T-helper 1 cell (primary cell): ENCODE measurements at places on chromosomes 4 and X.

DNA sequence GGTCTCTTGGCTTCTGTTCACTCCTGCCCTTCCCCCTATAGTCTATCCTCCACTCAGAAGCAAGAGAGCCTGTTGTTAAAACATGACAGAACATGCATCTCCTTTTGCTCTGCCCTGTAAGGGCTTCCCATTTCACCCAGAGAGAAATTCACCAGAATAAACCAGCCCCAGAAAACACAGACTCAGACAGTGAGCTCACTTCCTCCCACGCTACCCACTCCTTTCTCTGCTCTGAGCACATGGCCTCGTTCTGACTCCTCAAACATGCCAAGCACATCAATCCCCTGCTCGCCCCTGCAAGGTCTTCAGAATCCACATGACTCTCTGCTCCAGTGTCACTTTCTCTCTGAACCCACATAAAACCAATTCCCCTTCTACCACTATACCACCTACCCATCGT lies 50.4 kb downstream of the MID1 start:
- no peak for DNase-seq

GRCh38 chrX:106341823-106342222 lies 173.7 kb downstream of the PWWP3B start:
- no peak for DNase-seq

DNA sequence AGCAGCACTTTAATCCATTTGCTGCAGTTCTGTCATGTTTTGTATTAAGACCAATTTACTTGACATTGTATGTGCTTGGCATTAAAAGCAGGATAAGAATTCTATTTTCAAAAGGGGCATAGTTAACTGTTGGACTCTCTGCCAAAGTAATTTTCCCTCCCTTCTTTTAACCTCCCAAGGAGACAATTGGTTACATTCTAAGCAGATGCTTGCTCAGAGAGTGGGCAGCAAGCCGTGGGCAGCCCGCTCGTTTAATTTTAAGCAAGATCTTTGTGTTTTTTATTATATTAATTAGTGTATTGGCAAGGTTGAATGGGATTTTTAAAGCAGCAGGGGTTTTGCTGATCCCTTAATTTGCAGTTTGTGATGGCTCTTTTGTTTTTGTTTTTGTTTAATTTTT lies 37.1 kb upstream of the KLHL8 start:
- DNase-seq = no peak

GRCh38 chrX:63283348-63283747 lies 67.8 kb downstream of the SPIN4 start:
- no peak for DNase-seq

GRCh38 chr4:97892592-97893266 lies 250.5 kb downstream of the STPG2 start:
- no peak for DNase-seq

DNA sequence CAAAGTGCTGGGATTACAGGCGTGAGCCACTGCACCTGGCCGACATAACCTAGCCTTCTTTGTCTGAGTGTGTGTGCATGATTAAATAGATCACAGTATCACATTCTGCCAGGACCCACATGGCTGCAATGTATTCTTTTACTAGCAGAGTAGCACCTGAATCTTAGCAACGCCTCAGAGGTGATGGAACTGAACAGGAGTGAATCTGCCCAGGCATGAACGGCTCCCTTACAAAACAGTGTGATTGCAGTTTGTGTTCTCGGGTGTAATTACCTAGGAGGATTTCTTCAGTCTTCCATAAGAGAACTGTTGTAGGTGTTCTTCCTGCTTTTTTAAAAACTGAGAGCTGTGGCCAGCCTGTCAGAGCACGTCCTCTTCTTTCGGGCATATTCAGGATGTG lies 122.7 kb upstream of the STS start:
- no peak for DNase-seq

- DNase-seq = no peak
Observed at GRCh38 chr4:6338175-6338950, 68.7 kb downstream of the WFS1 start.

DNA sequence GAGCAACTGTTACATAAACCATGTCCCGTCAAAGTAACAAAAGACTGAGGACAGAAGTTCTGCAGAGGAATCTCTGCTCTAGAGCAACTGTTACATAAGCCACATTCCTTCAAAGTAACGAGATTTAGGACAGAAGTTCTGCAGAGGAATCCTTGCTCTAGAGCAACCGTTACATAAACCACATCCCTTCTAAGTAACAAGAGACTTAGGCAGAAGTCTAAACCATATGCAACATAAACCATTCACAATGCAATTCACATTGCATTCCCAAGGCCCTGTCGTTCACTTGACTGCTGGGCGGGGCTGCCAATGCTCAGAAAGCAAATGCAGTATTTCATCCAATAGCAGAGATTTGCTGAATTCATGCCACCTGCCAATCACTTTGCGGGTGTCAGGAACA lies 124.4 kb upstream of the PUDP start:
- DNase-seq = no peak

- DNase-seq = no peak
Observed at GRCh38 chrX:8245411-8245810, 74.3 kb upstream of the VCX2 start.

- DNase-seq = no peak
Observed at GRCh38 chr4:44983083-44983482, 256.7 kb upstream of the GNPDA2 start.

DNA sequence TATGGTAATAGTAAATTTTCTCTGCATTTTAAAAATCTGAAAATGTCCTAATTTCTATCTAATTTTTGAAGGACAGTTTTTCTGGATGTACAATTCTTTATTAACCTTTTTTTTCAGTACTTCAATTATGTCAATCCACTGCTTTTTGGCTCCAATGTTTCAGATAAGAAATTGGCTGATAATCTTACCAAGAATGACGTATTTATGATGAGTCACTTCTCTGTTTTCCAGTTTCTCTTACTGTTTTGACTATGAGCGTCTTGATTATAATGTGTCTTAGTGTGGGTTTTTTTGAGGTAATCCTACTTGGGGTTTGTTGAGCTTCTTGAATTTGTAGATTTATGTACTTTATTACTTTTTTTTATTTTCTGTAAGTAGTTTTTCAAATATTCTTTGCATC lies 47.2 kb downstream of the UGT2B11 start:
- no peak for DNase-seq

DNA sequence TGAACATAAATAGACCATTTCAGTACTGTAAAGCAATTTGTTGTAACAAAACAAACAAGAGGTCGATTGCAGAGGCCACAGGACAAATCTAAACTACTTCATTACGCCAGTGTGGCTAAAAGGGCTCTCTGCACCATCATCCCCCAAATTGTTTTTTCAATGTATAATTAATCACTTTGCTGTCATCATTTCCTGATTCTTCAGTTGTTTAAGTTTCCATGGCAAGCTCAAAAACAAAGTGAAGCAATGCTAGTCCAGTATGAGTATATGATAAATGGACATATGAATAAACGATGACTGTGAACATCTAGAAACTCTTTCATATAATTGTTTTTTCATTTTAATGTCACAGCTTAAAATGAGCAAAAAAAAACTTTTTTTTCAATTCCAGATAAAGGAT lies 235.4 kb upstream of the FGF13 start:
- no peak for DNase-seq

- peak; percentile 9 for DNase-seq
Observed at GRCh38 chr4:177396352-177396751, 45.9 kb downstream of the AGA start.

- no peak for DNase-seq
Observed at GRCh38 chr4:52659722-52660261, 691 bp upstream of the USP46 start.

GRCh38 chr4:41537292-41537890 lies 566 bp upstream of the LIMCH1 start:
- no peak for DNase-seq

DNA sequence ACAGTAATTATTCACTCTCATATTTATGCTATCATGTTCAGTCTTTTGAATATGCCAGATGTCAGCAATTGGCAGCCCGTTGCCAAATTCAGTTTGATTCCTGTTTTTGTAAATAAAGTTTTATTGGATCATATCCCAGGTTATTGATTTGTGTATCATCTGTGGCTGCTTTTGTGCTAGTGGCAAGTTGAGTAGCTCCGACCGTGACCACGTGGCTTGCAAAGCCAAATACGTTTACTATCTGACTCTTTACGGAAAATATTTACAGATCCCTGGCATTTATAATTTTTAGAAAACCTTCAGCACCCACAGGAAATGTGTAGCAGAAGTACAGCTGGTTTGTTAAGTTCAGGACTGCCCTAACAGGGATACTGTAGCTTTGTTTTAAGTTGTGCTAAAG lies 67.4 kb downstream of the VCX2 start:
- no peak for DNase-seq

DNA sequence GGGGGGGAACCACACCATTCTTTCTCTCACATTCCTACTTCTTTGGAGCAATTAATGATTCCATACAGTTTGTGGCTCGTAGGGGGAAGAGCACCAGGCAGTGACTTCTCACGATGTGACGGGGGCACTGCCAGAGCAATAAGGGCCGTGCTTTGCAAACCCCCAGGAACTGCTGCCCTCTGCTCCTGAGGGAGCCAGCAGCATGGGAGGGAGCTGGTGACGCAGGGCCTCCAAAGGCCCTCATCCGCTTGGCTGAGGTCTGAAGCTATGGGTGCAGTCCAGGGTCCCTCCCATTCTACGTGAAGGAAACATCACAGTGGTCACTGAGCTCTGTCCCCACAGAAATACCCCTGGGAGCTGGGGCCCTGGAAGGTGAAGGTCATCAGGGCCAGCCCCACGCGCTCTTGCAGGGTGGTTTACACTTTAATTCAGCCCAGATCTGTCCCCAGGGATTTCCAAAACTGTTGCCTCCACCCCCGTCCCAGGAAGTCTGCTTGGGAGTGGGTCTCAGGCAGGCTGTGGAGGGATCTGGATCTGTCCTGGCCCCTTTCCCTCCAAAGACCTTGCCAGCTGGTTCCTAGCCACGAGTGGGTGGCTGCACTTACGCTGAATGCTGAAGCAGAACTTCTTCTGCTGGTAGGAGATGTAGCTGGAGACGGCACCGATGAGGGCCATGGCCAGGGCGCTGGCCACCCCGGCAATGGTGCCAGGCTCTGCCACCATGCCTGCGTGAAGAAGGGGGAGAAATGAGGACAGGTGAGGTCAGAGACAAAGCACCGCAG lies 82.6 kb downstream of the MTMR1 start:
- no peak for DNase-seq

- DNase-seq = peak; percentile 87
Observed at GRCh38 chrX:72238721-72239475, at the start of gene ERCC6L. Gene ERCC6L (minus strand): TSS chrX:72239027. CDS start chrX:72238911, 116 bp downstream.

- no peak for DNase-seq
Observed at GRCh38 chr4:156803056-156803455, 168.5 kb downstream of the PDGFC start.

- no peak for DNase-seq
Observed at GRCh38 chr4:84915396-84915780, 51.1 kb downstream of the WDFY3 start.

DNA sequence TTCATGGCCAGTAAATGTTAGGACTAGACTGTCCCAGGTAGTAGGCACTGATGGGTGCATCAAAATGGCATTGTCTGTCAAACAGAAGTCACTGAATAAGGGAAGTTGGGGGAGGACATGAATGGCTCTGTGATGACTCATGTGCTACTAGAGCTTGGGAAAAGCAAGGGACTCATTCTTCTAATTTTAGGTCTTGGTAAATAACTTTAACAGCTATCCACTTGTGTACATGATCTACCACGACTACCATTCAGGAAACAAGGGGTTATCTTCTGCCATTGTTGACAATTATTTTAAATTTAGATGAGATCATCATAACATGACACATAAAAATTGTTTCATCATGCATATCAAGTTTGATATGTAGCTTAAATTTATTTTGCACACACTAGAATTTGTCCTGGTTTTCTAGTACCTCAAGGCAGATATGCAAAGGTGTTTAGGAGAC lies 6.3 kb downstream of the AREG start:
- DNase-seq = no peak
